Stimulated activated CD8-positive, alpha-beta memory T cell treated with anti-CD3 and anti-CD28 coated beads, Interleukin-4, amount 100 ng/mL, for 4 hours (primary cell): ENCODE measurements at places on chromosomes 3 and 15.
A peak's percentile ranks its signal among the peaks of the same experiment; 100 is the strongest.

DNA sequence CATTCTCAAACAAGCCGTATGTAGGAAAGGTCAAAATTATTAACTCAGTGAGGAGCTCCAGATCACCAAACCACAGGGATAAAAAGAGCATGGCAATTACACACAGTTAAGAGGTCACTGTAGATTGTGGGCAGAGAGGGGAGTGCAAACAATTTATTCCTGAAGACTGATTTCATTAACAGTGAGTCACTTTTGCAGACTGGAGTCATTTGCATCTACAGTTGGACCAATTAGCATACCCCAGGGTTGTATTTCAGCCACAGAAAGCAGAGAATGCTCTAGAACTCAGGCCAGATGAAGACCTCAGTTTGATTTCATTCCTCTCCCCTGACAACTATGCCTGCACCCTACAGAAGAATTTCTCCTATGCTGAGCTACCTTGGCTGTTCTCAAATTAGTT is 40.1 kb downstream of the SETMAR start:
- DNase-seq = no peak

GRCh38 chr15:80502782-80503181 is 98.6 kb downstream of the ARNT2 start:
- DNase-seq = no peak

DNA sequence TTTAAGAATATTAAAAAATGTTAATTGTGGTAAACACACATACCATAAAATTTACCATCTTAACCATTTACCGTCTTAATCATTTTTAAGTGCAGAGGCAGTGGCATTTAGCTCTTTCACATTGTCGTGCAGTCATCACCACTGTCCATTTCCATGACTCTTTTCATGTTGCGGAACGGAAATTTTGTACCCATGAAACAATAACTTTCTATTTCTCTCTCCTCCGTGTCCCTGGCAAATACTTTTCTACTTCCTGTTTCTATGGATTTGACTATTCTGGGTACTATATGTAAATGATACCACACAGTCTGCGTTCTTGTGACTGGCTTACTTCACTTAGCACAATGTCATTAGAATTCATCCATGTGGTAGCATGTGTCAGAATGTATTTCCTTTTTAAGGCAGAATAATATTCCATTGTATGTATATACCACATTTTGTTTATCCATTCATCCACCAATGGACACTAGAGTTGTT is 27.9 kb downstream of the AKAP13 start:
- DNase-seq = no peak

GRCh38 chr15:26729581-26729980 is 43.3 kb downstream of the GABRB3 start:
- DNase-seq = no peak

DNA sequence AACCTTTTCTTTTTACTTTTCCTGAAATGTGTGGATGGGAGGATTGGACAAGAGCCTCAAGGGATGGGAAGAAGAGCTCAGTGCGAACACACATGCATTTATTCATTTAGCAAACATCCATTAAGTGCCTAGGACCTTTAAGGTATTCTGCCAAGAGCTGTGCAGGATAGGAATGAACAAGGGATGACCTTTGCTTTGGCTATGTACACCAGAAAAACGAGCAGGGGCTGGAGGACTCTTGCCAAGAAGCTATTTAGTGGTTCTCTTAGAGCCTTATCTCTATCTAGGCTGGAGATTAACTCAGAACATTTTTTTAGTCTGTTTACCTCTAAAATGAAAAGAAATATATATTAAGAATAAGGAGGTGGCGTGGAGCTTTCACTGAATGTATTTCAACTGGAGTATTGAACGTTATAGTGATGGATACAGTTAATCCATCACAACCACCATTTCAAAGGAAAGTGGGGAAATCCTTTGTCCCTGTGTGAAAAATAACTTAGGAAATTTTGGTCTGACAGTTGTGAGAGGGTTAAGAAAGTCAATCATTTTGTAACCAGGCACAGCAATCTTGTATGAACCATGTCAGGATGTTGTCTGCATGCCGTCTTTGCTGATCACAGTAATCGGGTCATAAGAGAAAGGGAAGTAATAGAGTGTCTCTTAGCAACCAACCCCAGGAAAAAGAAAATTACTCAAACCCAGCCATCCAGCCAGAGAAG is 279.0 kb downstream of the LPP start:
- DNase-seq = no peak

GRCh38 chr3:113546414-113546893 is 14.1 kb downstream of the SIDT1 start:
- no peak for DNase-seq

DNA sequence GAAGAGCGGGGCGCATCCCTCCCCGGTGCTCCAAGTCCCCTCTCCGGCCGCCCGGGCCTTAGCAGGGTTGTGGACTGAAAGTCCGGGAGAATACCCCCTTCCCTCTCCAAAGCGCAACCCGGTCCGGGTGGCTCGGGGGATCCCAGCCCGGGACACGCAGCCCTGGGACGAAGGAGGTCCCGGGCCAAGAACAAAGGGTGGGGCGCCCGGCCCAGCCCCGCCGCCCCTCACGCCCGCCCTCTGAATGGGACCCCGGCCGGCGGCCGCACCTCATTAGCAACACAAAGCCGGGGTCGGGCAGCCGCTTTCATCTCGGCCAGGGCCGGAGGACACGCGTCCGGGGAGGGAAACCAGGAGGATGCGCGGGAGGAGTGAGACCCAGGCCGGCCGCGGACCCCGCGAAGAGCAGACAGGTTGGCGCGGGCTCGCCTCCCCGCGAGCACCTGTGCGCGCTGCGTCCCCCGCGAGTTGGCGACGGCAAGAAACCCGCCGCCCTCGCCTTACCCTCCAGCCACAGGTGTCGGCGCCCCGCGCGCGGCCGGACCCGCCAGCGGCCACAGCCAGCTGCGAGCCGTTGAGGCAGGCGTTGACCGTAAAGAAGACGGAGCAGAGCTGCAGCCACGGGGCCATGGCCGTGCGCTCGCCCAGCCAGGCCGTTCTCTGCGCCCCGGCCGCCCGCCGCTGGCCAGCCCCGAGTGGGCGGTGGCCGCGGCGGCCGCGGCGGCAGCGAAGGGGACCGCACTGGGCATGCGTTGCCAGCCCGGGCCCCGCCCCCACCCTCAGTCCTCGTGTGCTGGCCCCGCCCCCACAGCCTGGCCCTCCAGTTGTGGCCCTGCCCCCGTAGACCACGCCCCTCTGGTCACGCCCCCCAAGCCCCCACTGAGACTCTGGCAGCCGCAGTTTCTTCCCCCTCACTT is at the start of gene IL17RD:
TSS of gene IL17RD (minus strand) at position 697 of the 917 bp plus-strand sequence. CDS start at position 630, 67 bp downstream.
- peak; percentile 20 for DNase-seq

- no peak for DNase-seq
These were observed 60.2 kb downstream of the GRM7 start for GRCh38 chr3:6921066-6921465.

DNA sequence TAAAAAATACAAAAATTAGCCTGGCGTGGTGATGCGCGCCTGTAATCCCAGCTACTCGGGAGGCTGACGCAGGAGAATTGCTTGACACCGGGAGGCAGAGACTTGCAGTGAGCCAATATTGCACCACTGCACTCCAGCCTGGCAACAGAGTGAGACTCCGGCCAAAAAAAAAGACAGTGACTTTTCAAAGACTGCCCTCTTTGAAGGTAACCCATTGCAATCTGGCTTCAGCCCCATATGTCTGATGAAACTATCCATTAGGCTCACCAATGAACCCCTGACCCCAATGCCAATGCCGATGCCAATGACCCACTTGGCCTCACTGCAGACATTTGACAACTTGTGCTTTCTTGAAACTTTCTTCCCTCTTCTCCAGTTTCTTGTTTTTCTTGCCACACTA is 54.3 kb downstream of the NCEH1 start:
- DNase-seq = no peak

GRCh38 chr15:100544338-100544841 is 15.6 kb upstream of the CERS3 start:
- no peak for DNase-seq

DNA sequence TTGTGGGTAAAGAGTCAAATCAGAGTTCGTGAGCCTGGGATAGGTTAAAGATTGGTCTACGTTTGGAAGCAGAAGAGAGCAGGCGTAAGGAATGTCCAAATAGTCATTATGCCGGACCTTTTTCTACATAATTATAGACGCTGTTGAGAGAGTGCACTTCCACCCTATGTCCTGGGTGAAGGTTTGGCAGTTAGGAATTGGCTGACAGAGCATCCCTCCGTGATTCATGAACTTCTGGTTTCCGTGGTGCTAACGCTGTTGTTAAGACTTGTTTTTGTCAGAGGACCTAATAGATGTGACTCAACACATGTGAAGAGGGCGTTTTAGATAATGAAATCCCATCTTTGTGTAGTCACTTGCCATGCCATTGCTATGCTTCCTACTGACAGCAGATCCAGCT is 1.1 kb downstream of the EAF1 start:
- no peak for DNase-seq

DNA sequence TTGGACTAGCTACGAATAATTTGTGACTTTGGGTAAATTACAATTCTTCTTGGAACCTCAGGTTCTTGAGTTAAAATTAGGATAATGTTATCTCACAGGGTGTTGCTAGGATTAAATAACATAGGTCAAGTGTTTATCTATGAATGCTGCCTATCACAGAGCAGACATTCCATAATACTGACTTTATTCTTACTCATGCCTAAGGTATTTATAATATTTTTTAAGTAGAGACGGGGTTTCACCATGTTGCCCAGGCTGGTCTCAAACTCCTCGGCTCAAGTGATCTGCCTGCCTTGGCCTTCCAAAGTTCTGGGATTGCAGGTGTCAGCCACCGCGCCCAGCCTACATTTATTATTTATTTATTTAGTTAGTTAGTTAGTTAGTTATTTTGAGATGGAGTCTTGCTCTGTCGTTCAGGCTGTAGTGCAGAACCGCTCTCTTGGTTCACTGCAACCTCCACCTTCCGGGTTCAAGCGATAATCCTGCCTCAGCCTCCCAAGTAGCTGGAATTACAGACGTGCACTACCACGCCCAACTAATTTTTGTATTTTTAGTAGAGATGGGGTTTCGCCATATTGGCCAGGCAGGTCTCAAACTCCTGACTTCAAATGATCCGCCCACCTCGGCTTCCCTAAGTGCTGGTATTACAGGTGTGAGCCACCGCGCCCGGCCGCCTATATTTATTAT is 741 bp upstream of the ZNF106 start:
- no peak for DNase-seq

DNA sequence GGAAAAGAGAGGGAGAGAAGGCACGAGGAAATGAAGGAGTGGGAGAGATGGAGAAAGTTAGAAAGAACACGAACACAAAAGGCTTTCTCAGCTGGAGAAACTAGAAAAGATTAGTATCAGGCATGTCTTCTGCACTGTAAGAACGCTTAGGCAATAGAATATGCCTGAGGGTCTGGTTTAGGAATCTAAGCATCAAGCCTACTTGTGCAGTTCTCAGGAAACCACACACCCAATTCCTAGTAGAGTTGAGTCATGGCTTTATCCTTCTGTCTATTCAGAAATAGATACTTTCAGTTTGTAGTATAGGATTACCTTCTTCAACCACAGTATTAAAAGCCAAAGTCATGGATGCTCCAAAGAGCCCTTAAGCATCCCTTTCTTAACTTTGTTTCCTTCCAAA is 969.4 kb downstream of the NTRK3 start:
- no peak for DNase-seq

DNA sequence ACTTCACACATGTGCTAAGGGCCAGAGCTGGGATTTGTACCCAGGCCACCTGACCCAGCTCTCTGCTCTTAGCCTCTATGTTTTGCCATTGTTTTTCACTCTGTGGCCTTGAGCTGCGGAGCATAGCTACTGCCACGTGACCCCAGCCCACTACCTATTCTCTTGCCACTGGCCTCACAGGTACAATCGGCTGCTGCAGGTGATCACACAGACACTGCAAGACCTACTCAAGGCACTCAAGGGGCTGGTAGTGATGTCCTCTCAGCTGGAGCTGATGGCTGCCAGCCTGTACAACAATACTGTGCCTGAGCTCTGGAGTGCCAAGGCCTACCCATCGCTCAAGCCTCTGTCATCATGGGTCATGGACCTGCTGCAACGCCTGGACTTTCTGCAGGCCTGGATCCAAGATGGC is 46.2 kb downstream of the SEMA3G start:
- DNase-seq = no peak

- no peak for DNase-seq
These were observed 74.2 kb upstream of the SATB1 start for GRCh38 chr3:18499301-18499700.

GRCh38 chr3:101879102-101879501 is 29.8 kb downstream of the NFKBIZ start:
- no peak for DNase-seq

DNA sequence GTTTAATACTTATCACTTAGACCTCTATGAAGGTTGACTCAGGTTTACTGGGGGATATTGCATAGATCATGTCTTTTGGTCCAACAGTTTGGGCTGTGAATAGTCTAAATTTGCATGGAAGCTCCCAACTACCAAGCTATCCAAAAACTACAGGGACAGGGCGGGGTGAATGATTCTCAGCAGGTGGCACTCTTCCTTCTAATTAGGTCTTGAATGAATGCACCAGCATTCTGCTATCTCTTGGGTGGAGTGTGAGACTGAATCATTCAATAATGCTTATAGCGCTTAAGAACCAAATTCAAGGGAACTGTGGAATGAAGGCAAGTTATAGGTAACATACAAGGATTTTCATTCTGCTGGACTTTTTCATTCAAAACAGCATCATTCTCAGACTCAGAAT is 346.3 kb downstream of the TIGIT start:
- no peak for DNase-seq

- no peak for DNase-seq
These were observed 700.6 kb upstream of the GOLIM4 start for GRCh38 chr3:168796339-168796738.

GRCh38 chr3:38645076-38645475 is 4.4 kb downstream of the SCN5A start:
- DNase-seq = no peak

DNA sequence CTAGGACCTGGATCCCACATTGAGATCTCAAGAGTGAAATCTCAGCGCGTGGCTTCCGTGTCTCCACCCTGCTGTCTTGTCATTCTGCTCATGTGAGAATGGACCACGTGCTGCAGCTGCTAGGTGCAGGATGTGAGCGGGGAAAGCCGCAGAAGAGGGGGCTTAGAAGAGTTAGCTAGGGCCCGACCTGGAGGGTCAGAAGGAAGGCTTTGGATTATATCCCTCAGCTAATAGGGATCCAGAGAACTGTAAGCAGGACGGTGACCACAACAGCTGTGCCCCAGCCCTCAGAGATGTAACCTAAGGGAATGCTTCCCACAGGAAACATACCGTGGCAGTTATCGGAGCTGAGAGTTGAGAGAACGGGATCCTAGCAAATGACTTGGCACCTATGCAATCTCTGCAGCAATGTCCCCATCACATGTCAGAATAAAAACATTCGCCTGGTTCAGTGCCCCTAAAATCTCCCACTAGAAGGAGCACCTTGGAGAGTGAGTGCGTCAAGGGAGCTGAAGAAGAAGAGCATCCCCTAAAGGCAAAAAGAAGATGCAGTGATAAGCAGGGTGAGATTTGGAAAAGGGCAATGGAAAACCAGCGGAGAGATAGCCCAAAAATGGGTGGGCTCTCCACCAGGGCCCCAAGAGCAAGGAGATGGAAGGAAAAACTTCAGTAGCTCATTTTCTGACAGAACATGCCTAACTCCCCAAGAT is 76.9 kb upstream of the ST8SIA2 start:
- no peak for DNase-seq

- DNase-seq = no peak
These were observed 169.5 kb upstream of the THBS1 start for GRCh38 chr15:39411102-39411989.

GRCh38 chr15:63906266-63906584 is 72.5 kb upstream of the HERC1 start:
- DNase-seq = no peak

GRCh38 chr3:69276884-69277283 is 109.0 kb downstream of the FRMD4B start:
- no peak for DNase-seq
